ENCODE measurements at places on chromosomes 5 and 9. TPM values are rescaled to one million over a fixed set of nuclear protein-coding genes. Genes with fewer than 3 reads are reported as not detected.

DNA sequence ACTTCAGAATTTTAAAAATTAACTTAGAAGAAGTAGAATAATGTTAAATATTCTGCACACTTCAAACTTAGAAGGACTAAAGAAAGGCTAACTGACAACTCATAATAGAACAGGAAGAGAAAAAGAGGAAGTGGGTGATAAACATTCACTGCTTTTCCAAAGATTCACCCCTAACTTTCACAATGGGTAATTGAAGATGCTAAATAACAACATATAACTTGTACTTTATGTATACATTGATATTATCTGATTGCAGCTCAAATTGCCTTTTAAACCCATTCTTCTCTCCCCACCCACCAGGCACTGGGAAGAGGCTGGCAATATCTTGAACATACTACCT, 376.6 kb downstream of the EFNA5 start:
- no peak for DNase-seq

DNA sequence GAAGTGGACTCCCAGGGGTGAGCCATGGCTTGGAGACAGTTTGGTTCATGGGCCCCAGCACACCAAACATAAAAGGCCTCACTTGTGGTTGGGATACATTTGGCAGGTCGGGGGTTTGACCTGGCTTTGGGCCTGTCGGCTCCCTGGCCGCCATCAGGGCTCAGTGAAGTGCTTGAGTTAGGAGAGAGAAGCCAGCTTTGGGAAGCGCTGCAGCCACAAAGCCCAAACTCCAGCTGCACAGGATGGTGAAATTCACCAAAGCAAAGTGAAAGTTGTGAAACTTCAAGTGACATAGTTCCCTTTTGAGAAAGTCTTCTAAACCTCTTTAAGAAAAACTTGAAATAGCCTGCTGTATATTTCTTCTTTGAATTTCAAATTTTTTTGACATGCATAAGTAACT, 27.5 kb downstream of the SLC46A2 start:
- no peak for DNase-seq

Gene FOXD4
- 0.52 TPM for total RNA-seq

DNA sequence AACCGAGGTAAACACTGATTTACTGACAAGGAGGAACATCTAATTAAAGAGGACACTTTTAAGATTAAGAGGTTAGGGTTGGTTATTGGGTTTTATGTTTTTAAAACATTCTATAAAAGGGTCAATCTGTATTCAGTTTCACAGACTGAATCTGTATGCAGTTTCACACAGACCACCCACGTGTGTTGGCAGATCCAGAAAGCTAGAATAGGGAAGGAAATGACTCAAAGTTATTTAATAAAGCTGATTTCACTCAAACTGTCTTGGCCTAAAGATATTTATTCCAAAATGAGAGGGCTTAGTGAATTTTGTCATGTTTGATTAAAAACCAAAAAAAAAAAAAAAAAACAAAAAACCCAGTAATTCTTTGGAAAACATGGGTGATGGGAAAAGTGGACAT, 140.2 kb downstream of the SLC24A2 start:
- DNase-seq = no peak

Gene SAXO1
- 0.06 TPM for total RNA-seq

- DNase-seq = peak; percentile 96
Observed at GRCh38 chr9:127555840-127556820, 55.9 kb upstream of the STXBP1 start.

DNA sequence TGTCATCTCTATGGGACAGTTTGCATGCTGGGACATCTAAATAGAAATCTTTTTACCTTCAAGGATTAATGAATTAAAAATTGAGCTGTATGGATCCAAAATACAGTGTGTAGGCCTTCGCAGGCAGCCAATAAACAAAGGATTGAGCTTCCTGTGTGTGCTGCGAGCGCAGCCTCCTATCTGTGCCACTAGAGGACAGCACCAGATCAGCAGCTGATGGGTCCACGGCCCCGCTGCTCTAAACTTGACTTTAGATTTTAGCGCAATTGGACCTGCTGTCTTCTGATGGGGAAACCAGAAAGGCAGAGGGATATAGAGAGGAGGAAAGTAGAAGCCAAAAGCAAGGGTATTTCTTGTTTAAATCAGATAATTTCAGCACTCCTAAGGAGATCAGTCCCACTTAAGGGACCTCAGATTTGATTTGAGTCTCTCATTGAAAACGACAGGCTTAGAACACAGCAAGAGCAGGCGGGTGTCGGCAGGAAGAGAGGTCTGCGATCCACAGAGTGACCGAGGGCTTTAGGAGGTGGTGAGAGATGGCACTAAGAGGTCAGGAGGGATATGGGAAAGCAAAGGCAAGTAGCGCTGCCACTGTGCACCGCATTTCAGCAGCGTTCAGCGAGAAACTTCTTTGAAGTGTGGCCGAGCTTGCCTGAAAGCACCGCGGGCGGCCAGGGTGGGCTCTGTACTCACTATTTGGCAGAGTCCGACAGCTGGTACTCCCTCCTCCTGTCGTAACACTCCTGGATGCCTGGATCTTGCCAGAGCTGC, 214.3 kb downstream of the GNA14 start:
- DNase-seq = peak; percentile 54

Gene THBS4
- total RNA-seq = 0.38 TPM

GRCh38 chr5:132635873-132636272, 22.1 kb upstream of the IL13 start:
- DNase-seq = no peak

Gene ITGA2
- total RNA-seq = 1.5 TPM

Gene PHF24
- not detected for total RNA-seq

Gene PCDHGA10
- total RNA-seq = 21.4 TPM

Gene ADAMTS2
- total RNA-seq = 24.1 TPM

- no peak for DNase-seq
Observed at GRCh38 chr5:1824109-1824821, 23.1 kb downstream of the NDUFS6 start.

Gene SYK
- total RNA-seq = not detected

Gene GADD45G
- total RNA-seq = 0.92 TPM

GRCh38 chr9:131347376-131348020, 46.4 kb upstream of the PRRC2B start:
- DNase-seq = no peak

GRCh38 chr9:130188860-130189481, 16.8 kb downstream of the NCS1 start:
- peak; percentile 40 for DNase-seq
